Activated CD4-positive, alpha-beta T cell treated with anti-CD3 and anti-CD28 coated beads, Interleukin-2, amount 50 U/mL, for 4 hours (primary cell): ENCODE measurements at places on chromosomes 4 and X.

- no peak for DNase-seq
These were observed 492.3 kb downstream of the CENPC start for GRCh38 chr4:67052814-67053675.

DNA sequence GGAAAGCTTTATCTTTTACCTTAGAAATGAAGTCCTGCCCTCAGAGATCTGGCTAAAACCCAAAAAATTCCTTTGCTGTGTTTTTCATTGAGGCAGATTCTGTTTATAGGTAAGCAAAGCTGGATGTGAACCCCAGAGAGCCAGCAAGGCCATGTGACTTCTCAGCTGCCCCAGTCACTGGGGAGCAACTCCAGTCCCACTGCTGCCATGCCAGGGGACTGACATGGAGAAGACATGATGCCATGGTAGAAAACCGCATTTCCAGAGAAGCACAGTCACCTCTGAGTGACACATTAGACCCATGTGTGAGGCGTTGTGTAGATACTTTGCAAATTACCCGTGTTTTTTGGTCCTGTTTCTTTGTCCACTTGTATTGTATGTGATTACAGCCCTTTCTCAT, 45.4 kb downstream of the PTTG2 start:
- no peak for DNase-seq

DNA sequence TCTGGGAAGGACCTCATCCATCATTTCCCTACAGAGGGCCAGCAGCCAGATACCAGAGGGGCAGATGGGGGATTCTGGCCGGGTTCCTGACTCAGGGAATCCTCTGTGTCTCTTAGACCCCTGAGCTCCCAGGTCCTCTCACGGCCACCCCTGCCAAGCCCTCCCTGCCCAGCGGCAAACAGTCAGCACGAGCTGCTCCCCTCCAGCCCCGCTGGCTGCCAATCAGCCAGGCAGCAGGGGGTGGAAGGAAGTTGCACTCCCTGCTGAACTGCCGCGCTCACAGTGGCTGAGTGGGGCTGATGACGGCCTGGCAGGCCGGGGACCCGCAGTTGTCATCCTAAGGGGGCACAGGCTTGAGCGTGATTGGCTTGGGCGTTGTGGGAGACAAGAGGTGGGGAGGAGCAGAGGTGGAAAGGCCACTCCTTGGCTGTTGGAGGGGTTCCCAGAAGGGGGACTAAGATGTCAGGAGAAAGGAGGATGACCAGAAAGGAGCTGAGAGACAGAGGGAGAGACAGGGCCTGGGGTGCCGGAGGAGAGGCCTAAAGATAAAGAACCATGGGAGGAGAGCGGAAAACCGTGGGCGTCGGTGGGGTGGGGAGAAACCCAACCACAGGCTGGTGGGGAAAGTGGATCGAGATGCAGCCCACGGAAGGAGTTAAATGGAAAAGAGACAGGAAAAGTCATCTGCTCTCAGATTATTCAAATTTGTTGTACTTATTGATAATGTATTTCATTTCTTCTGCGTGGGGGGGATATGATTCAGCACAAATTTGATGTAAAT, 4.4 kb upstream of the CCDC149 start:
- DNase-seq: no peak

- DNase-seq: no peak
These were observed 192.1 kb downstream of the SPRY1 start for GRCh38 chr4:123588631-123589241.

GRCh38 chrX:16664626-16665025, 14.7 kb downstream of the S100G start:
- DNase-seq: no peak

- no peak for DNase-seq
These were observed 15.4 kb upstream of the FAM9C start for GRCh38 chrX:13059637-13060499.

DNA sequence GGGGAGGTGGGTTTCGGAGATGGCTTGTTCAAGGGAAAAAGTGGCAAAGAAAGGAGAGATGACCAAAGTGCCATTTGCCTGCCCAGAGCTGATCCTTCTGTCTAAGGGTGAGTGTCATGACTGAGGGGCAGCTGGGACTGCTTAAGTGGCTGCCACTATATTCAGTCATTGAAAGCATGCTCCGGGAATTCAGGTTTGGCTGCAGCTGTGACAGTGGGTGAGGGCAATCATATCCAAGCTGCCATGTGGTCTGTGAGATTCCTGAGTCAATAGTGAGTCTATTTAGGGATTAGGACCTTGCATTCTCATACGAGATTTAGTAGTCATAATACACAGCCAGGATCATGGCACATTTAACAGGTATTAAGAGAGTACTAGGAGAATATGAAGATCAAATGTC, 138.8 kb upstream of the BANK1 start:
- DNase-seq: no peak

DNA sequence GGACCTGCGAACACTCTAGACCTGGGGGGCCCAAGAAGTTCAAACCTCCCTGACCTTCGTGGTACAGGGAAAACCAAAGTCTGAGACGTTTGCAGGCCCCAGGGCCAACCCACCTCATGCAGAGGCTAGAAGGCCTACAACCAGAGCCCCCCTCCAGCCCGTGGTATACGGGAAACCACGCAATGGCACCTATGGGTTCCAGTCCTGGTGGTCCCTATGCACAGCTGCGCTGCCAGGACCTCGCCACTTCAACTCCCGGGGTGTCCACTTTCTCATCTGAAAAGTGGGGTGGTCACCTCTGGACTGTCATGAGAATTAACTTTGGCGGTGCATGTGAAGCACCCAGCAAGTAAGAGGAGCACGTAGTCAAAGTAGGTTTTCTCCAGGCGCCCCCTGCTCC, 8.4 kb upstream of the MSX1 start:
- no peak for DNase-seq

GRCh38 chr4:98928131-98928504, 815 bp downstream of the EIF4E start:
- peak; percentile 62 for DNase-seq

- no peak for DNase-seq
These were observed 100.7 kb upstream of the ZDHHC15 start for GRCh38 chrX:75623535-75623934.

DNA sequence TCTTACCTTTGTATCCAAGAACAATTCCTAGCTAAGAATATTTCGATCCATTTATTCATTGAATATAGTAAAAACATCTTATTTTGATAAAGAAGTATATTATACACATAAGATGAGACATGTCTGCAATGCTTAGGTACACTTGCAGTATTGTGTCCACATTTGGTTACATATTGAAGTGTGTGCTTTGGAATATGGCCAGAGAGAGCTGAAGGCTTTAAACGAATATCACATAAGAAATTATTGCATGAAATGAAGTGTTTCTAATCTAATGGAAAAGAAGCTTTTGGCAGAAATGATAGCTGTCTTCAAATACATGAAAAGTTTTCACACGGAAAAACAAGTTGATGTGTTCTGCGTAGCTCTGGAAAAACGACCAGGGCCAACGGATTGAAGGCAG, 516.1 kb upstream of the ZFP42 start:
- no peak for DNase-seq

- DNase-seq: no peak
These were observed 444 bp upstream of the APBB2 start for GRCh38 chr4:41214825-41215146.

DNA sequence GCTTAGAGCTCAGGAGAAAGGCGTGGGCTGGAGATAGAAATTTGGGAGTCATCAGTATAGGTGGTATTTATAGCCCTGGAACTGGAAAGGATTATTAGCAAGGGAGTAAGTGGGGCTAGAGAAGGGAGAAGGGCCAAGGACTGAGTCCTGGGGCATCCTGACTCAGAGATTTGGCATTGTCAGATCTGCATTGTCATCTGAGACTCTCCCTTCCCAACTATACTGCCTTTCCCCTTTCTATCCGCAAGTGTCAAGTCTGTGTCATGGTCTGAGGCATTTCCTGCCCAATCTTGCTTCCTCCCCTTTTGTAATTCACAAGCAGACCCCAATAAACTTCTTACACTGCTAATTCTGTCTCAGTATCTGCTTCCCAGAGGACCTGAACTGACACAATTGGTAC, 24.4 kb upstream of the SLC25A43 start:
- DNase-seq: no peak
